ENCODE measurements at places on chromosomes 7 and 10.

DNA sequence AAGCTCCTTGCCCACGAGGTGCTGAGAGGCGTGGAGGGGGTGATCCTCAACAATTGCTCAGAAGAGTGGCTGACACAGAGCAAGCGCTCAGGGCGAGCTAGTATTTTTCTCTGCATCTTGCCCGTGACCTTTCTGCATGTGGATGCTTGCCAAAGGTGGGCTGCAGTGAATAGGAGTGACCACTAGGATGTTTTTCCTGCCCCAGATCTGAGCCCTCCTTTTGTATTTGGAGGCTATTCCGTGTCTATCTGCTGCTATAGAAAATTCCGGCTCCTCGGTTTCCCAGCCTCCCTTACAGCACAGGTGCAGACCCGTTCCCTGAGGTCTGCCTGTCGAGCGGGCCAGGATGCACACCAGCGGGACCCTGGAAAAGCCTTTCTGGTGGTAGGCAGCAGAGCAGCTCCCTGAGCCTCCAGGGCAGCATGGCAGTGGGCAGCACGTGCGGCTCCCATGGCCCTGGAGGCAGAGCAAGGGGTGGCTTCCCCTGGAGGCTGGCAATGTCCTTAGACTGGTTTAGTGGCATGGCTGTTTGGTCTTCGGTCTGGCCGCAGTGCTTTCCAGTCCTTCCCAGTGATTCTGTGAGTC lies 145.1 kb upstream of the PCBD1 start:
- no peak for DNase-seq

GRCh38 chr7:15839416-15840100 lies 153.1 kb upstream of the MEOX2 start:
- no peak for DNase-seq

DNA sequence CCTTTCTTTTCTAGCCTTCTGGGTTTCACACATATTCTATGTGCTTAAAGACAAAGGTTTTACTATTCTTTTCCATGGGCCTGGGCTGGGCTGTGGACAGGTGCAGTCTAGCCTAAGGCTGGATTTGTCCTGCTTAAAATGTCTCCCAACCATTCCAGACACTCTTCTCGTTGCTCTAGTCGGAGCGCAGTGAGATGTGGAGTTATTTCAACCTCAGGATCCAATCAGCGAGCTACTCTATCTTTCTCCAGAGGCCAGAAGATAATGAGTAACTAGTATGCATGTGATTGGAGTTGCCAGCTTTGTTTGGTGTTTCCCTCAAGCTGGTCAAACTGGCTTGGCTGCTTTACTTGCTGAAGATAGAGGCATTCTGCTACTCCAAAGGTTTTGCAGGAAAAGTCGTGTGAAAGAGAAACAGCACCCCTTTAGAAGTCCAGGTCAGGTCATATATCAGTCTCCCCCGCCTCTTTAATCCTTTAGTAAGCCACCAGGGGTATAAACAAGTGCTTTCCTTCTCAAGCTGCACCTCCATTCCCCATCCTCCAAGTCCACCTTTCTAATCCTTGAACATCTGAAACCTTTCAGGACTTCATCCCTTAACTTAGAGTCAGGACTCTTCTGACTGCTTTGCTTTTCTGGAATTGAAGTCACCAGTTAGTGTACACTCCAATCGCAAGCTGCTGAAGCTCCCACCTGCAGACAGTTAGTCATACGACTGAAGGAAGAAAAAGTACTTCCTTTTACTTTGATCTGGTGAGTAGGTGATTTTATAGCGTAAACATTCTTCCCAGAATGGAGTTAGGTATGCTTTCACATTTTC lies 78.8 kb downstream of the DNMBP start:
- no peak for DNase-seq

DNA sequence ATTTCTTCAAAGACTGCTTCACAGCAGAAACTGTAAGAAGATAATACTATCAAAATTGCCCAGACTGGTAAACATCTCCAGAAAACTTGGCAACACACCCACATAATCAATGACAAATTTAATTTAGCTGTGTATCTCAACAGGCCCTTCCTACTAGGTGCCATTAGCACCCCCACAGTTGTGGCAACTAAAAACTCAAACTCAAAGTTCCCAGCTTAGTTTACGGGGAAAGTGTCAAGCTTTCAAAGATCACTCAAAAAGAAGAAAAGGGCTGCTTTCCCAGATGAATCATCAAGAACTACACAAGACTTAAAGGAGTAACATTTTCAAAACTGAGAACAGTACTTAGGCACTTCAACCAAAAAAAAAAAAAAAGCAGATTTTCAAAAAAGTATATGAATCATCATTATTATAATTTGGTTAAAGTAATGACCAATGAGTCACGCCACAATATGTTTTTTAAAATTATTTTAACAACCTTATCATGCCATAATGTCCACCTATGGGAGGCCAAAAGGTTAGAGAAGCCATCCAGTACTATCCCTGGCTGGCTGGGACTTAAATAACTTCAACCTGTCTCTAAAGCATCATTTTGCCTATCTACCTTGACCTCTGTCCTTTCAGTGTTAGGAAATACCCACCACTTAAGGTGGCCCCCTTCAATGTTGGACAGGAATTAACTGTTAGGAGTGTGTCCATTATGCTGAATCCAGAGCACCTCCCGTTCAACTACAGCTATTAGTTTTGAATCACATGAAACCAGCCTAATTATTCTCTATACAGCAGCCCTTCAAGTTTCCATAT lies 90.8 kb downstream of the ZFAND4 start:
- DNase-seq: no peak

GRCh38 chr7:117152213-117153007 lies 170.4 kb downstream of the WNT2 start:
- DNase-seq: peak; percentile 10

- DNase-seq: no peak
These were observed 69.0 kb upstream of the NPVF start for GRCh38 chr7:25297278-25297677.

DNA sequence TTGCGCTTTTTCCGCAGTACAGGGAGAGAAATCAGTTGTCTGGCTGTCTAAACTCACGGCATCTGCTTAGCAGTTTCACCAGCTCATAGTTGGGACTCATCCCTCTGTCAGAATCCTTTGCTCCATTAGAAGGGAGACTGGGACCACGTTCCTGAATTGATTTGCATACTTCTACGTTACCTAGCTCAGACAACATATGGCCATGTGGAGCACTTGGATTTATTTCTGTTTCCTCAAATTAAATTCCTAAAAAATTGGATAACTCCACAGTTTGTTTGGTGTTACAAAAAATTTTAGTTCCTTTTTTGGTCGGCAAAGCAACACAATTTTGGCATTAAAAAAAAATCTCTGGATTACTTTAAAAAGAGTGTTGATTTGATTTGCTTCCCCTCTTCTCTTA lies 614.0 kb downstream of the AUTS2 start:
- DNase-seq: no peak

GRCh38 chr7:55441774-55442522 lies 76.8 kb downstream of the LANCL2 start:
- DNase-seq: no peak

GRCh38 chr7:138243836-138244235 lies 167.6 kb downstream of the AKR1D1 start:
- no peak for DNase-seq

DNA sequence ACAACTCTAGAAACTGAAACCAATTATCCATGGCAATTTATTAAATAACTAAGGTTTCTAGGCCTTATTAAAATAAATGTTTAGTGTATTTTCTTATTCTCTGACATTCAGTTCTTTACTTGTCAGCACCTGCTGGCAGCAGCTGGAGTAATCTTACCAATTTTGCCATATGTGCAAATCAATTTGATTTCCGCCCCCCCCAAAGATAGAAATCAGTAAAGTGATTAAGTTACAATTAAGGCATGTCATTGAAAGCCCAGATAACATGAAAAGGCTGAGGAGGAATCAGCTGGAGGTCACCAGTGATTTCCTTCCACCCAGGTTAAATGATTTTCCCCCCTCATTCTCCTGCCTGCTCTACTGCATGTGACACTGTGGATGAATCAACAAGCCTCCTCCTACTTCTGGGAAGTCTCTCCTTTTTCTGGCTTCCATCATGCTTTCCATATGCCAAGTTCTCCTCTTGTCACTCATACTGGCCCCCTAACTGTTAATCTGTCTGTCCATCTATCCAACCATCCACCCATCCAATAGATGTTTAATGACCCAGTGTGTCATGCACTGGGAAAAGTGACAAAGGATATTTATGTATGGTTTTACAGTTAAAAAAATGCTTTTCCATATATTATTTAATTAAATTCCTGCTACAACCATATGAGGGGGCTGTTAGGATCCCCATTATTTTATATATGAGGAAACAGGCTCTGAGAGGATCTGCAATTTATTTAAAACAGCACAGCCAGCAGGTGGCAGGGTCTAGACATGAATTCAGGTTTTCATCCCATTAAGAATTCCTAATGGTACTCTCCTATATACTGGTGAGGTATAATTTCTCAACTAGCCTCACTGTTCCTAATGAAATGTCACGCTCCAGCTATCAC lies 116.5 kb downstream of the ATXN7L1 start:
- peak; percentile 55 for DNase-seq

DNA sequence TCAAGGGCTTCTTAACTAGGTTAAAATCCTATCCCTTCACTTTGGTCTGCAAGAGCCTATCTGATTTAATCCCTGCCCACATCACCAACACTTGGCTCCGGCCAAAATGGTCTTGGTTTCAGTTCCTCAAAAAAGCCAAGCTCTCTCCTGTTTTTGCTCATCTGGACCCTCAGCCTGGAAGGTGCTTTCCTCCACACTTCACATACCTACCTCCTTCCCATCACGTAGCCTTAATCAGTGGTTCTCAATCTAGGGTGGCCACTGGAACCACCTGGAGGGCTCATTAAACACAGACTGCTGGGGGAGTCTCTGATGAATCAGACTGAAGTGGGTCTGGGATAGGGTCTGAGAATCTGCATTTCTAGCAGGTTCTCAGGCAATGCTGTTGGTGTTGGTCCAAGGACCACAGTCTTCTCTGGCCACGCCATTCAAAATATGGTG lies 227.0 kb upstream of the AOAH start:
- DNase-seq: peak; percentile 55

- no peak for DNase-seq
These were observed 15.5 kb upstream of the WNT16 start for GRCh38 chr7:121313220-121313792.

GRCh38 chr10:96090463-96090800 lies 39.7 kb upstream of the ZNF518A start:
- DNase-seq: no peak

- peak; percentile 96 for DNase-seq
These were observed 82.4 kb upstream of the NME8 start for GRCh38 chr7:37765872-37766525.

GRCh38 chr10:104822088-104822487 lies 181.0 kb downstream of the SORCS3 start:
- DNase-seq: no peak

DNA sequence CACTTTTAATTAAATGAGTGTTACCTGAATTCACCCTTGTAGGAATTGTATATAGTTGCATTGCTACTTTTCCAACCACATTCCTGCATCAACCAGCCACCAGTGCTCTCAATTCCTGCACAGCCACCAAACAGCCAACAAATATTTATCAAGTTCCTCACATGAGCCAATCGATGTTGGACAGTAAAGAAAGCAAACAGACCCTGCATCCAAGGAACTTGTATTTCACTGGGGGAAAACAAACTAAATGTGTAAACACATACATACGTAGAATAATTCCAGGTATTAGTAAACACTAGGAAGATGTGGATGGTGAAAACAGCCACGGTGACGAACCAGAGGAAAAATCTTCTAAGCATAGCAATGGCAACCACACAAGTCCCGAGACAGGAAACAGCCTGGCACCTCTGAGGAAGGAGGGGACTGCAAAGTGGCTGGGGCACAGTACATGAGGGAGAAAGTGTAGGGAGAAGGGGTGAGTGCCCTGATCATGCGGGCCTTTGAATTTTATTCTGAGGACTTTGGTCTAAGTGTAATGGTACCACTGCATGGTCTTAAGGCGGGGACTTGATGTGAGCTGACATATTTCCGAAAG lies 111.2 kb downstream of the XRCC2 start:
- no peak for DNase-seq

- DNase-seq: no peak
These were observed 378.0 kb upstream of the SEMA3D start for GRCh38 chr7:85564861-85565260.

DNA sequence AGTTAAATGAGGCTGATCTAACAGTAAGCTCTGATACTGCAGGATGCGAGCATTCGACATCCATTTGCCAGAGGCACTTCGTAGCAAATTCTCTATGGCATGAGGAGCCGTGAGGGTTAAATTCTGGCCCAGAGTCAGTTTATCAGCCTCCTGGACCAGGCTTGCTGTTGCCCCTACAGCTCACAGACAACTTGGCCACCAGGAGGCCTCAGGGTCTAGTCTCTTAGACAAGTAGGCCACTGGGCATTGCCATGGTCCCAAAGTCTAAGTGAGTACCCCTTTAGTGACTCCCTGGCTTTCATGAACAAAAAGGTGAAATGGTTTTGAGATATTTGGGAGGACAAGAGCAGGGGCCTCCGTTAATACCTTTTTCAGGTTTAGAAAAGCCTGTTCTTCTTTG lies 178.0 kb upstream of the MBL2 start:
- DNase-seq: no peak

DNA sequence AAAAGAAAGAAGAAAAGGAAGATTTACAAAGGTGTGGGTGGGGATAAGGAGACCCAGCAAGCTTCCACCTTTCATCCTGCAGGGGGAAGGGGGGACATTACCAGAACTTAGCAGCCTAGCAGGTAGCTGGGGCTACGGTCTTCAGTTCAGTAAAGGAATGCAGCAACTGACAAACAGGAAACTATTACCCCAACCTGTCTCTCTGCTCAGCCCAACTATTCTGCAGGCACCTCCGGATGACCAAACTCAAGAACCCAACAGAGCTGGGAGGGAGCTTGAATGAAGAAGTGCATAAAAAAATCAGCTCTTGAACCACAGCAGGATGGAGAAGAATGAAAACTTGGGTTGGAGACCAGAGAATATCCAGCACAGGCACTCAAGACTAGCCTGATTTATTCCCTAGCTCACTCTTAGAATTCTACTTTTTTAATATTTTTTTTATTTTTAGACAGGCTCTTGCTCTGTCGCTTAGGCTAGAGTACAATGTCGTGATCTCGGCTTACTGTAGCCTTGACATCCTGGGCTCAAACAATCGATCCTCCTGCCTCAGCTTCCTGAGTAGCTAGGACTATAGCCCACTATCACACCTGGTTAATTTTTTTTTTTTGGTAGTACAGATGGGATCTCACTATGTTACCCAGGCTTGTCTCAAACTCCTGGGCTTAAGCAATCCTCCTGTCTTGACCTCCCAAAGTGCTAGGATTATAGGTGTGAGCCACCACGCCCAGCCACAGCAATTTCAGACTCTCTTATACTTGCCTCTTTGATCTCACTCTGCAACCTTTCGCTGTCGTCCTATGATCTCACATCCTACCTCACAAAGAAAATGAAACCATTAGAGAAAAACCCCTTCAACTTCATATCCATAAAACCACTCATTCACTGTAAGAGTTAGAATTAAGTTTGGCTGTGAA lies 18.5 kb upstream of the C10orf67 start:
- DNase-seq: no peak
